ENCODE measurements at places on chromosomes 5 and 9.

DNA sequence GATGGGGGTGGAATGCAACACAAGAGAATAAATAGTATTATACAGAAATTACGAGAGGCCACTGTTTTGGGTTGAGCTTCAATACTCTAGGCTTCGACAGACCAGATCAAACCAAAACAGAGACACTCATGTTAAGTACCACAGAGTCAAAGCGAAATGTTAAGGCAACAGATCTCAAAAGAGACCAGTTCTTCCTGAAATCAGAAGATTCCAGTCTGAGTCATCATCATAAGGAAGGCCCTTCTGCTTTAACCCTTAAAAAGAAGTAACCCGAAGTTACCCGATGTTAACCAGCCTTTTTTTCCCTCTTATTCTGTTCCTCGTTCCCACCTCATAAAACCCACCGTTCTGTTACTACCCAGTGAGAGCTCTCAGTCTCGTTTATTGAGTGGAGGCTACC, 75.9 kb downstream of the SFXN1 start:
- H3K4me1 ChIP-seq, result no peaks in the 10 kb centered on the region
- H3K27ac ChIP-seq, result no peak overlapping the region
- no peak overlapping the region for H3K4me3 ChIP-seq
- H3K27me3 ChIP-seq, result peaks cover 51% of the 10 kb centered on the region

DNA sequence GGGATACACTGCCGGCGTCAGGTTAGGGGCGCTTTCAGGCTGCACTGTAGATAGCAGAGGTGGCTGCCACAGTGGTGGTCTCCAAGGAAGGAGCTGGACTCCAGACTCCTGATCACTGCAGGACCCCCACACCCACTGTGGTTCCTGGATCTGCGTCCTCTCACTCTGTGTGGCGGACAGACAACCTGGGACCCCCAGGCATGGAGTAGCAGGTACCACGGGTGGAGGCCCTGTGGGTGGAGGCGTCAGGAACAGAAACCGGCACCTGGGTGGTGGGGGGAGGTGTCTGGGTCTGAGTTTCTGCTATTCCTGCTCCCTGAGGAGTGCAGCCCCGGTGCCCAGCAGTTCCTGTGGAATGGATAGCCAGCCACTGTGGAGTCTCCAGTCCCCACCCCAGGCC, 75.1 kb upstream of the PCAT7 start:
- H3K4me1 ChIP-seq, result peaks cover 3% of the 10 kb centered on the region
- H3K27me3 ChIP-seq, result peaks cover 24% of the 10 kb centered on the region
- no peaks in the 10 kb centered on the region for H3K36me3 ChIP-seq
- H3K4me3 ChIP-seq, result no peak overlapping the region

DNA sequence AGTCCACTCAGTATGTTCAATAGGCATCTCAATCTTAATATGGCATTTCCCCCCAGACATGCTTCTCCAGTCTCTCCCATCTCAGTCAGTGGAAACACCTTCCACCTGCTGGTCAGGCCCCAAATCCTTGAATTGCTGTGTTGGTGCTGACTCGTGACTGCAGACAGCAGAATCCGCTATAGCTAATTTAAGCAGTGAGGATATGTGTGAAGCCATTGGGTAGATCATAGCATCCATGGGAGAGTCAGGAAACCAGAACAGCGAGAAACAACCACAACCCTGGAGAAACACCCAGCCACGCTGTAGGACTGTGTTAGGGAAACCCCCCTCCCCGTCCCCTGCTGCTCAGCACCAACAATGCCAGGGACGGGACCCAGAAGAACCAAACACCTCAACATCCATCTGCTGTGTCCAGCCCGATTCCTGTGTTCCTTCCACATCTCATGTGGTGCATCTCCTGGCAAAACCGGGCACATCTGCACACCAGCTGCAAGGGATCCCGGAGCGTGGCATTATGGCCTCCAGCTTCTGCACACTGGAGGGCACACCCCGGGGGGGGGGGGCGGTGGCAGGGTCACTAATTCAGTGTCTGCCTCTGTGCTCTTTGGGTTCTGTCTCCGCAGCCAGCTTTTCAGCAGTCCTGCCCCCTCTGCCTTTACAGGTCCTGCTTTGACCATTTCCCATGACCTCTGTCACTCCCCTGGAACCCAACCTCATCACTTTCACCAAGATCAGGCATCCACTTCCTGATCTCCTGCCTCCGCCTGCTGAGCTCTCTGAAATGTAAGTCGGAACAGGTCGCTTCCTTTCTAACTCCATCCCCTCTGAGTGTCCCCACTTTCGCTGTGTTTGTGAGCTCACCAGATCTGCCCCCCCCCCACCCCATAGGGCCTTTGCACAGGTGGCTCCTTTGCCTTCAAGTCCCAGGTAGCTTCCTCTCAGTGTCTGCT, 2.4 kb upstream of the PLEKHG4B start:
- no peaks in the 10 kb centered on the region for H3K4me1 ChIP-seq
- H3K27ac ChIP-seq, result no peak overlapping the region
- no peak for DNase-seq
- no peaks in the 10 kb centered on the region for H3K36me3 ChIP-seq
- H3K27me3 ChIP-seq, result peaks cover 57% of the 10 kb centered on the region
- H3K4me3 ChIP-seq, result no peak overlapping the region

- no peak overlapping the region for H3K4me3 ChIP-seq
- H3K4me1 ChIP-seq, result peaks cover 15% of the 10 kb centered on the region
Observed at GRCh38 chr5:126967808-126968466, 62.4 kb downstream of the MARCHF3 start.

DNA sequence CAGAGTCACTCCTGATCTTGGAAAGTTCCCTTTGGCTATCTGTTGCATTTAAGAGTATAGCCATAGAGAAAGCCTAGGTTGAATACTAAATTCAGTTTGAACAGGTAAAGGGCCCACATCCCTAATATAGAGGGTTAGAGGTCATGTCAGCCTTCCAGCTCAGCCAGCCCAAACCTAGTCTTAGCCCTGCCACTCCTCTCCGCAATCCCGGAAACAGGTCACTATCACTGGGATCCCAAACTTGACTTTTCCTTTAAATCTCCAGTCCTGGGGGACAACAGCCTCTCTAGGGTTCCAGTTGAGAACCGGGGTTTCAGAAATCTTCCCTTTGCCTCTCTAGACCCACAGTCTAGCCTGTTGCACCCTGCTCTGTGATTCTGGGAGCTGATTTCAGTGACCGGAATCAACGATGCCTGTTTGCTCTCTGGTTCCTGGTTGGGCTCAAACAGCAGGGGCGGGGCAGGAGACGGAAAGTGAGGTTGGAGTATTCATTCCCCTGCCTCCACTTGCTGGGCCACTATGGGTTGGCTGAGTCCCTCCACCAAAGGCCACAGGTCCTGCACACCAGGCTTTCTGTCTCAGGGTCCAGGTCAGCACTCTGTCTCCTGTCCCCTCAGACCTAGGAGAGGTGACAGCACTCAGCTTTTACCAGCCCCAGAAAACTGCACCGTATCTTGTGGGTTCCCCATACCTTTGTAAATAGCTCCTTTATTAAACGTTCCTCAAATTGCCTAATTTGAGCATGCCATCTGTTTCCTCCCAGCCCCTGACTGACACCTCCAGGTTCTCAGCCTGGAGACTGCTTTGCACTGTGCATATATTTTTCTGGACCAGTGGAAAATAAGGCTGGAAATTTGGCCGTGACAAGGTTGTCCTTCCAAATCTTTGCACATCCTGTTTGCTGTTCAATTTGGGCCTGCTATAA, 23.8 kb upstream of the CPEB4 start:
- no peaks in the 10 kb centered on the region for H3K36me3 ChIP-seq
- H3K4me1 ChIP-seq, result no peaks in the 10 kb centered on the region
- no peaks in the 10 kb centered on the region for H3K27me3 ChIP-seq
- no peak overlapping the region for H3K4me3 ChIP-seq

DNA sequence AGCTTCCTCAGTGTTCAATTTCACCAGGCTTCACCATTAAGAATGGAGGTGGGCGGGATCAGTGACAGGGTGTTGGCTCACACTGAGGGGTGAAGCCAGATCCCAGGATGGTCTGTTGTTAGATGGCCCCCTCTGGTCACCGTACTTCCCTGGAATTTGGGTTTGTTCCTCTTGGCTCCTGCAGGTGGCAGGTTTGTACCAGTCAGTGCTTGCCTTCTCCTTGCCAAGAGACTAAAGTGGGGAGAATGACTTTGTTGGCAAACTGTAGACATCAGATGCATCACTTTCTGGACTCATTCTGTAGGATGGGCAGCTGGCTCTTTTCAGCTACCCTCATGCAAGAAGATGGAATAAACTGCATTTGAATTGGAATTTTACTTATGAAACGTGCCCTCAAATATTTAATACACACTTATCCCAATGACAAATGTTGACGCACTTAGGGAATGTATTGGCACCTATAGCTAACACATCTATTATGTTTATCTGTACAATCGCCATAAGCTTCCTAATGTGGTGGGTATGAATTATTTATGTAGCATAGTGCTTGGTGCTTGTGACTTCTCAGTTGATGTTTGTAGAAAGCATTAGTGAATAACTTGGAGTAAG, 31.4 kb upstream of the ANKRD55 start:
- no peak overlapping the region for H3K4me3 ChIP-seq
- no peak for DNase-seq
- H3K27me3 ChIP-seq, result peaks cover 28% of the 10 kb centered on the region
- H3K27ac ChIP-seq, result no peak overlapping the region
- peaks cover 2% of the 10 kb centered on the region for H3K4me1 ChIP-seq
- no peaks in the 10 kb centered on the region for H3K36me3 ChIP-seq

DNA sequence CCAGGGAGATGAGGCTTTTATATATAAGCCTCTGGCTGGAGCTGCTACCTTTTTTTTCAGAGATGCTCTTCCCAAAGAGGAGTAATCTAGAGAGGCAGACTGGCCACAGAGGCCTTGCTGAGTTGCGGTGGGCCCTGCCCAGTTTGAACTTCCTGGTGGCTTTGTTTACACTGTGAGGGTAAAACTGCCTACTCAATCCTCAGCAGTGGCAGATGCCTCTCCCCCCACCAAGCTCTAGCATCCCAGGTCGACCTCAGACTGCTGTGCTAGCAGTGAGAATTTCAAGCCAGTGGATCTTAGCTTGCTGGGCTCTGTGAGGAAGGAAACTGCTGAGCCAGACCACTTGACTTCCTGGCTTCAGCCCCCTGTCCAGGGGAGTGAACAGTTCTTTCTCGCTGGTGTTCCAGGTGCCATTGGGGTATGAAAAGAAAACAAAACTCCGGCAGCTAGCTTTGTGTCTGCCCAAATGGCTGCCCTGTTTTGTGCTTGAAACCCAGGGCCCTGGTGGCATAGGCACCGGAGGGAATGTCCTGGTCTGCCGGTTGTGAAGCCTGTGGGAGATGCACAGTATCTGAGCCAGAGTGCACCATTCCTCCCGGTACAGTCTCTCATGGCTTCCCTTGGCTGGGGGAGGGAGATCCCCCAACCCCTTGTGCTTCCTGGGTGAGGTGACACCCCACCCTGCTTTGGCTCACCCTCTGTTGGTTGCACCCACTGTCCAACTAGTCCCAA, 219.5 kb upstream of the IZUMO3 start:
- no peaks in the 10 kb centered on the region for H3K27me3 ChIP-seq
- H3K27ac ChIP-seq, result no peak overlapping the region
- DNase-seq, result no peak
- no peak overlapping the region for H3K4me3 ChIP-seq
- H3K4me1 ChIP-seq, result no peaks in the 10 kb centered on the region

DNA sequence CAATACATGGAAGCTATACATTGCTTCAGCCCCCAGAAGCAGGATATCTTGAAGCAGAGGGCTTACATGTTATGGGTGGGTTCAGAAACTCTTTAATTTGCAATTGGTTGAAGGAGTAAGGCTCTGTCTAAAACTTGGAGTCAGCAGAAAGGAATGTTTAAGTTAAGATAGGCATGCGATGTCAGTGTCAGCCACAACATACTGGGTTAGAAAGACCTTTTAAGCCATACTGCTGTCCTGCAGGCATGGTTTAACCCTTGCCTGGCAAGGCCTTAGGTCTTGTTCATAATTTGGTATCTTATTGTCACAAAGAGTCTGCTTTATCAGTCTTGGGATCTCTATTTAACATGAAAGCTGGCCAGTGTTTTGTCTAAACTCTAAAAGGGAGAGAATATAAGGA, 1619.6 kb upstream of the WWC1 start:
- H3K4me1 ChIP-seq, result no peaks in the 10 kb centered on the region
- no peak for DNase-seq
- no peak overlapping the region for H3K4me3 ChIP-seq
- H3K27me3 ChIP-seq, result no peaks in the 10 kb centered on the region
- no peaks in the 10 kb centered on the region for H3K36me3 ChIP-seq

GRCh38 chr5:149227168-149227826, 44.4 kb upstream of the AFAP1L1 start:
- no peak overlapping the region for H3K27ac ChIP-seq
- no peak overlapping the region for H3K4me3 ChIP-seq
- peaks cover 7% of the 10 kb centered on the region for H3K27me3 ChIP-seq
- no peak for DNase-seq
- peaks cover 6% of the 10 kb centered on the region for H3K4me1 ChIP-seq
- H3K36me3 ChIP-seq, result no peaks in the 10 kb centered on the region

GRCh38 chr5:93606382-93606752, 23.3 kb downstream of the NR2F1 start:
- H3K4me3 ChIP-seq, result no peak overlapping the region
- DNase-seq, result no peak
- H3K36me3 ChIP-seq, result peaks cover 2% of the 10 kb centered on the region
- peaks cover 69% of the 10 kb centered on the region for H3K27me3 ChIP-seq

- no peak for DNase-seq
- no peaks in the 10 kb centered on the region for H3K4me1 ChIP-seq
Observed at GRCh38 chr9:93690618-93691017, 114.2 kb downstream of the PHF2 start.

DNA sequence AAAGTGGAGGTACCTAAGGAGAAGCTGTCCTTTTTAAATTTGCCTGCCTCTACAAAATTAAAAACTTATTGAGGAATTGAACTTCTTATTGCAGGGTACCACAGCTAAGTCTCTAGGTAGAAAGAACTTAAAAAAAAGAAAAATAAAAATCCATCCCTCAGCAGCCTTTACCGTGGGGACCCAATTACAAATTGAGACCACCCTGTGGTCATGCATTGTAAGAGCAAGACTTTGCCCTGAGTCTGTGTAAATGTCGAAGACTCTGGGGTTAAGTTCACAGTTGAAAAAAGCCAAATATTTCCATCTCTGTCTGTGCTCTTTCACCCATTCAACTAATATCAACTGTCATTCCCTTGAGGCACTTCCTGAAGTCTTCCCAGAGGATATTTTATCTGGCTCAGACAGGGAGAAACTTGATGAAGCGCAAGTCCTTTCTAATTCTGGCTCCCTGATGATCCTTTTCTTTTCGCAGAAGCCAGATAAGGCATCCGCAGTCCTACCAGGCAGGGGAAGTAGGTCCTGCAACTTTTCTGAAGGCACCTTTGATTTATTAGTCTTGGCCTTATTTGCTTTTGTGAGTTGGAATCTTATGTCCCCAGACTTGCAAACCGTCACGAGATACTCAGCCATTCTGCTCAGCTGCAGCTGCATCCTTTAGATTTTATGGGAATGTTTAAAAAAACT, 323.8 kb upstream of the WWC1 start:
- H3K4me3 ChIP-seq, result no peak overlapping the region
- H3K36me3 ChIP-seq, result no peaks in the 10 kb centered on the region
- no peak for DNase-seq
- no peaks in the 10 kb centered on the region for H3K4me1 ChIP-seq
- H3K27me3 ChIP-seq, result no peaks in the 10 kb centered on the region
- H3K27ac ChIP-seq, result no peak overlapping the region

- DNase-seq, result no peak
- no peaks in the 10 kb centered on the region for H3K4me1 ChIP-seq
- H3K27me3 ChIP-seq, result no peaks in the 10 kb centered on the region
- no peak overlapping the region for H3K27ac ChIP-seq
- H3K36me3 ChIP-seq, result no peaks in the 10 kb centered on the region
Observed at GRCh38 chr9:107830479-107830878, 340.9 kb upstream of the KLF4 start.

Measured in activated CD8-positive, alpha-beta memory T cell treated with anti-CD3 and anti-CD28 coated beads, Interleukin-2, amount 10 ng/mL, durations not matched to agents 7 days and 5 days (primary cell).